ENCODE measurements at places on chromosomes 1 and 21.

DNA sequence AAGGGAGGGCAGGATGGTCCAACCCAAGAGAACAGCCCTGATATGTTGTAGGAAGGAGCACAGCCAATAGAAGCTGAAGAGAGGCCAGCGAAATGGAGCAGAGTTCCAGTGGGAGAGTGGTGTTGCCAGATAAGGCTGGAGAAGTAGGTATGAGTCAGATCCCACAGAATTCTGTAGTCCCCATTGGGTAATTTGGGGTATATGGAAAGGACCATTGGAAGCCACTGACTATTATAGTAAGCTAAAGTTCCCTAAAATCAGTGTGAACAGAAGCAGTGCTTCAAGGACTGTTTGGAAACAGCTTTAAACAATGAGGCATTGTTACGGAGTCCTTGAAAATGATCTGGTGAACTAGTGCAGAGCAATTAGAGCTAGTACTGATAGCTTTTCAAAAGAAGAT, 63.0 kb downstream of the DISP1 start:
- DNase-seq = peak; percentile 32

DNA sequence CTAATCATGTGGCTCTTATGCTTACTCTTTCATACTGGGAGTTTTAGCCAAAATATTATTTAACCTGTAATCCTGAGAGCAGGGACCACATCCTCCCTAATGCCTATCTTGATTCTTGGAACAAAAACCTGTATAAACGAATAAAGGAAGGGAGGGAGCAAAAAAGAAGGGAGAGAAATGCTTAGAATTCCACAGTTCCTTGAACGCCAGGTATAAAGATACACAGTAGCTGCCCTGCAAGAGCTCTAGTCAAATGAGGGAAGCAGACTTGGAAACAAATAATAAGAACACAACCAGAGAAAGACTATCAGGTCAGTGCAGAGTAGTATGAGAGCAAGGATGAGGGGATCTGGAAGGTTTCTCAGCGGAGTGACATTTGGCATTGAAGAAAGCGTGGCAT, 116.3 kb downstream of the SLC30A10 start:
- DNase-seq = no peak

DNA sequence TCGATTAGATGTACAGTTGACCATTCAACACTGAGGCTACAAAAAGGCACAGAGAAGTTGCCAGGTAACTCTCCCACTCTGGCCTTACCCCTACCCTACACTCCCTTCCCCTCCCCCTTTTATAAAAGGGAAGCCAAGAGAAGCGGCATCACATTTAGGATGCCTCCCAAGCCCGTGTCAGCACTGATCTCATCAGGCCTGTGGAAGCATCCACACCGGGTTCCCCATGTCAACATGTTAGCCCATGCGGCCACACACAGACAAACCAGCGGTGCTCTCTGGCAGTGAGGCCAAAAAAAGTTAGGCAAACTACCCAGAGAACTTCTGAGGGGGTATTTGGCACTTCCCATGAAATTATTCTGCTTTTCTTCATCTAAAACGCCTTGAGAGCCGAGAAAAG, 29.9 kb downstream of the BCAR3 start:
- no peak for DNase-seq

GRCh38 chr1:110235834-110236682, 25.9 kb downstream of the KCNC4 start:
- peak; percentile 94 for DNase-seq

DNA sequence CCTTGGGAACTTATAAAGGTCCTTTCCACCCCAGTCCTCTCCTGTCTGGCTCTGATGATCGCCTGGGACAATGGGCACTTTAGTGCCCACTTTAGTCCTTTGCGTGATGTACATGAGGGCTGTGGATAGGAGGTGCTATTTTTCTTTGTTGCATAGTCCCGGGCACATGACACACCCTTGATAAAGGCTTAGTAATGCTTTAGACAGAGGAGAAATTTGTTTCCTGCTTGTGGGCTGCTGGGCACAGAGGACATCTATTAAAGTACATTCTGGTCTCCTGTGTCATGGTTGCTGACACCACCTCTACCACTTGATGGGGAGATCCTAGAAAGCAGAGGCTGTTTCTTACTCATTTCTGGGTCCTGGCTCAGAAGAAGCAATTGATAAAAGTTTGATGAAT, 5.4 kb upstream of the KNCN start:
- peak; percentile 80 for DNase-seq
